ENCODE measurements at places on chromosomes 16 and 17. TPM values are rescaled to one million over a fixed set of nuclear protein-coding genes. Genes with fewer than 3 reads are reported as not detected.
A peak's percentile ranks its signal among the peaks of the same experiment; 100 is the strongest.

DNA sequence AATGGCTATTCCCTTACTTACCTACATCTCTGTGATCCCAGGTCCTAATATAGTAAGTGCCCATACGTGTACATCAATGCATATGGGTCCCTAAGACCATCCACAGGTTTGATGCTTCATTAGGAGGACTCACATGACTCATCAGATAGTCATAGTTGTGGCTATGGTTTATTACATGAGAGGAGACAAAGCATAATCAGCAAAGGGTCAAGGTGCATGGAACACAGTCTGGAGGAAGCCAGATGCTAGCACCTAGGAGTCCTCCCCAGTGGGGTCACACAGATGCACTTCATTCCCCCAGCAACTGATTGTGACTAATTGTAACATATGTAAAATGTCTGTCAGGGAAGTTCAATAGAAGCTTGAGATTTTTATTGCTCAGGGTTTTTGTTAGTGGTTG, 42.8 kb downstream of the PHKB start:
- H3K27ac ChIP-seq, result no peak overlapping the region
- no peaks in the 10 kb centered on the region for H3K27me3 ChIP-seq
- DNase-seq, result no peak
- no peaks in the 10 kb centered on the region for H3K4me1 ChIP-seq
- H3K36me3 ChIP-seq, result peaks cover 52% of the 10 kb centered on the region

The GAST gene
- not detected for total RNA-seq

DNA sequence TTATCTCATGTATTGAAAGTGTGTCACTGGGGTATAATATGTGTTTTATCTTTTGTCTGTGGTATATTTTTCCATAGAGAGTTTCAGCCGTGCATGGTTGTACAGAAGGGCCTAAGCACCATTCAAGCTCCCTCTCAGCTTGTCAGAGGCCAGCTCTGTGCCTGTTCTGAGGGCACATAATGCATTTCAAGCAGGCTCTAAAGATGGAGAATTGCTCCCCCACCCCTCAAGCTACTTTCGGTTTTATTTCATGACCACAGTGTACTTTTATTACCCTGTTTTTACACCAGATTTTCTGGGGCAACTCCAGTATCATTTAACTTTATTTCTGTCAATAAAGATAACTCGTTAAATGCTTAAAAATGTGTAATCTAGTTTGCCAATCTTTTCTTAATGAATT, 131.7 kb downstream of the SHISA6 start:
- peaks cover 13% of the 10 kb centered on the region for H3K4me1 ChIP-seq
- DNase-seq, result no peak
- H3K36me3 ChIP-seq, result no peaks in the 10 kb centered on the region
- no peak overlapping the region for H3K4me3 ChIP-seq

GRCh38 chr16:88770461-88771293, 14.3 kb downstream of the PIEZO1 start:
- H3K4me1 ChIP-seq, result peaks cover 73% of the 10 kb centered on the region
- no peaks in the 10 kb centered on the region for H3K27me3 ChIP-seq
- peak overlapping the region; percentile 85 for H3K27ac ChIP-seq
- H3K4me3 ChIP-seq, result no peak overlapping the region
- peak; percentile 78 for DNase-seq
- no peaks in the 10 kb centered on the region for H3K36me3 ChIP-seq

Data from cardiac muscle cell (in vitro differentiated cells and primary cell).